ENCODE measurements at places on chromosomes 3 and 15.
A peak's percentile ranks its signal among the peaks of the same experiment; 100 is the strongest.

DNA sequence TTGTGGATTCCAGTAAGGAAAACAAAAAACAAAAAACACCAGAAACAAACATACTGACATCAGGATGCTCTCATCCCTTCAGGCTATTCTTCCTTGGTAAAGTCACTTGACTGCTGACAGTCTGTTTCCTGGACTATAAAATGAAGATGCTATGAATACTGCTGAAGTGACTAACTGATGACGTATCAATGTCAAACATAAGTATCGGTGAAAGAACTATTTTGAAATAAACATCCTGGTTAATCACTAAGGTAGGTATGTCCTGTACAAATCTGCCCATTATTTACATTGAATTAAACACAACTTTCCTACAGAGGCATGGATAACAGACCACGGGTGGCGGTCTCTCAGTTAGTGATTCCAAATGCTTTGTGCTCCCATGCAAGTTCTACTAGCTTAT is 45.9 kb downstream of the CHAC1 start:
- DNase-seq, result peak; percentile 80

- no peak for DNase-seq
These were observed 17.8 kb downstream of the TEX9 start for GRCh38 chr15:56383010-56383409.

DNA sequence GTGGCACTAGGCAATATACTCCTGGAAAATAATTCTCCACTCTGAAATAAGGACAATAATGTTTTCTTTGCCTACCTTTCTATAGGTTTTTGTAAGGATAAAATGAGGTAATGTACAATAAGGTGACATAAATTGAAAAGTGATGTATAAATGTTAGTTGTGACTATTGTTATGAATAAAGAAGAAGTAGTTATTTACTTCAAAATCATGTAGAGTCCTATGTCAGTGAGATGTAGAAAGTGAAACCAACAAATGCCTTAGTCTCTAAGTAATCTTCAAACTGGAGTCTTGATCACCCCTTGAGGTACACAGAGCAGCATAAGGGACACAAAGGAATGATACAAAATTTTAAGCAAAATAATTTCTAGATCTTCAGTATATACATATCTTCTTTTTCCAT is 60.3 kb upstream of the TP63 start:
- DNase-seq, result no peak

DNA sequence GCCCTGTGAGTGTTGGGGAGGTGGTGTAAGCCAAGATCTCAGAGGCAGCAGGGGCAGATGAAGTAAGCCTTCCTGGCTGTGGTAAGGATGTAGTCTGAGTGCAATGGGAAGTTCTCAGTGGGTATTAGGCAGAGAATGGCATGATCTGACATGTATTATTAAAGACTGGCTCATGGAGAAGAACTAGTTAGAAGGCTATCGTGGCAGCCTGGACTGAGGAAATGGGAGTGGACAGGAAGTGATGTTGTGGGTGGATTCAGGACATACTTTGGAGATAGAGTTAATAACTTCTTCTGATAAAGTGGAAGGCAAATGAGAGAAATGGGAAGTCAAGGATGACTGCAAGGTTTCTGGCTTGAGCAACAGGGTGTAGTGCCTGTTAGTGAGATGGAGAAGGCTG is 250.9 kb upstream of the CFAP20DC start:
- DNase-seq, result no peak

GRCh38 chr15:49977306-49977705 is 141.7 kb downstream of the ATP8B4 start:
- DNase-seq, result no peak

DNA sequence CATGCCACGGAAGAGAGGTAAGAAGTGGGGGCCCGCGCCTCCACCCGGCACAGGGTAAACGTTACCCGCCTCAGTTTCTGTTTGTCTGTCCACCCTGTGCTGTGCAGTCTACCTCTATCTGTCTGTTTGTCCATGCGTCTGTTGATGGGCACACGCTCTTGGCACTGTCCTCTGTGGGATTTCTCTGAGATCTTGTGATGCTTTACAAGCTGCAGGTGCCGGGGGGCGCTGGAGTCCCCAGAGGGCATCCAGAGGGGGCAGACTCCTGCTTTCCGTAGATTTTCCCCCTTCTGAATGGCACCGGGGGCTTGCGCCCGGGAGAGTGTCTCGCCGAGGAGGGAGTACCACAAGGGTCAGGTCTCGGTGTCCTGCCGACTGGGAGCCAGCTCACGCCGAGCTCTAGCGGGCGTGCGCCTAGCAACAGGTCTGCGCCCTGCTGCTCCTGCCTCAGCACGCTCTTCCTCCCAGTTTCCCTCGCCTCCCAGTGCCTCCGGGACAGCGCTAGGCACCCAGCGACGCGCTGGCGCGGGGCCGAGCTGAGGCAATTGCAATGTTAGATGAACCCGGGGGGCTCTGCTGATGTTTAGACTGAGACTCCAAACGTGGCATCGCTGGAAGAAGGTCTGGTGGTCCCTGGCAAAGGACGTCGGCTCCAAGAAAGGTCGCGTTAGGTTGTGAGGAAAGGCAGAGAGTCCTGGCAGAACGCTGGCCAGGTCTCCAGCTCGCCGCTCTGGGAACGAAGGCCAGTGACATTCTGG is 667 bp downstream of the CEMIP start:
- DNase-seq, result no peak

DNA sequence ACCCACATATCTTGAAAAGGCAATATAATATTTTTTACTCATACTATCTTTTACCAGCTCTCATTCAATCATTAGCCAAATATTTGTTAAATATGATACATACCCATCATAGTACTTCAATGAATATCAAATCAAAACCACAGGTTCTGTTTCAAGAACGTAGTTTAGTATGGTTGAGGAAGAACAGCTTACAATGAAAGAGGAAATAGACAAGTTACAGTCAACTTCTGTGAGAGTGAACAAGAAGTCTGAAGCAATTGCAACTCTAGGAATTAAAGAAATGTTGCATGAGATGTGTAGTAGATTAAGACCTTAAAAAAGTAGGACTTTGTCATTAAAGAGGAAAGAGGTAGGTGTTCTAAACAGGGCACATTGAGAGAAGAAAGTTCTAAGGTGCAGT is 9.3 kb downstream of the BCHE start:
- no peak for DNase-seq

- no peak for DNase-seq
These were observed 5.3 kb upstream of the TRAK1 start for GRCh38 chr3:42085641-42086376.

GRCh38 chr3:43022121-43022520 is 43.0 kb downstream of the GASK1A start:
- DNase-seq, result no peak

DNA sequence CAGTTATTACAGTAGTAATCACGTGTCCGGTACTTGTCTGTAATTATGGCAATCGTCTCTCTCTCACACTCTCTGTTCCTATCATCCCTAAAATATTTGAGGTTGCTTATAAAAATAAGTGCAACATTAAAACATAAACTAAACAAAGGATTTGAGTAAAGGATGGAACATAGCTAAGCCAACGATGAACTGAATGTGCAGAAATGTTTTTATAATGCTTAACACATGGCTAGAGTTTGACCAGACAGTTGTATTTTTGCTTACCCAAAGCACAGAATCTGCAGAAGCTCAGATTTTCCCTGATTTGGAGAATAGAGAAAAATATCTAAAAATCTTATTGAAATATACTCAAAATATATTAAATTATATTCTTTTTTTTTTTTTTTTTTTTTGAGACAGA is 1030.9 kb downstream of the NAALADL2 start:
- no peak for DNase-seq

- no peak for DNase-seq
These were observed 82.6 kb upstream of the MYZAP start for GRCh38 chr15:57509126-57509525.

GRCh38 chr3:153462545-153462944 is 300.5 kb downstream of the RAP2B start:
- no peak for DNase-seq

DNA sequence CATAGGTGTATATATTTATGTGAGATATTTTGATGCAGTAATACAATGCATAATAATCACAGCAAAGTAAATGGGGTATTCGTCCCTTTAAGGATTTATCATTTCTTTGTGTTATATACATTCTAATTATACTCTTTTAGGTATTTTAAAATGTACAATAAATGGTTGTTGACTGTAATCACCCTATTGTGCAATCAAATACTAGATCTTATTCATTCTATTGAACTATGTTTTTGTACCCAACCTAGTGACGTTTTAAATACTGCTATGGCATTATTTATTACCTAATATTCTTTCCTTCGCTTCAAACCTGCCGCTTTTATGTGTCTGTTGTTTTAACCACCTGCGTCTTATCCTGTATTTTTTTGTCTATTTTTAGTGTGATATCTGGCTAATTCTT is 132.4 kb downstream of the ADAMTSL3 start:
- no peak for DNase-seq

DNA sequence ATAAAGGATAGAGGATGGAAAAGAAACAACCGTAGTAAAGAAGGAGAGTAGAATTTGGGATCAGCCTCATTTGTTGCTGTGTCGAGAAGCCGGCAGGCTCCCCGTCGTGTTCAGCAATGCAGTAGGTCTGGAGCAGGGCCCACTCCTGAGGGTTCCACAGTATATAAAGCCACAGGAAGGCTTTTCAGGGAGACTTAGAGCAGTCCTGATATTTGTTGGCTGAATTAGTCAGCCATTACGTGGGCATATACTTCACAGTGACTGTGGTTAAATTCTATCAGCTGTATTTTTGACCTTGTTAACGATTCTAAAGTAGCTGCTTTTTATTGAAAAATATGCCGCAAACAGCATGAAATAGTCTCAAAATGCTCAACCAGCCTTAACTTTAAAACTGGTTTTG is 149.5 kb downstream of the ITPR1 start:
- DNase-seq, result no peak

- DNase-seq, result no peak
These were observed at the start of gene SEMA3F for GRCh38 chr3:50154840-50155490. SEMA3F (plus strand) TSS chr3:50155324; CDS start chr3:50159623, 4,299 bp downstream.

GRCh38 chr15:73959012-73959581 is 32.8 kb downstream of the LOXL1 start:
- no peak for DNase-seq
